DMS79 treated with DMSO at 0.1 percent for 48 hours (cell line): ENCODE measurements at places on chromosomes 13 and 19.

DNA sequence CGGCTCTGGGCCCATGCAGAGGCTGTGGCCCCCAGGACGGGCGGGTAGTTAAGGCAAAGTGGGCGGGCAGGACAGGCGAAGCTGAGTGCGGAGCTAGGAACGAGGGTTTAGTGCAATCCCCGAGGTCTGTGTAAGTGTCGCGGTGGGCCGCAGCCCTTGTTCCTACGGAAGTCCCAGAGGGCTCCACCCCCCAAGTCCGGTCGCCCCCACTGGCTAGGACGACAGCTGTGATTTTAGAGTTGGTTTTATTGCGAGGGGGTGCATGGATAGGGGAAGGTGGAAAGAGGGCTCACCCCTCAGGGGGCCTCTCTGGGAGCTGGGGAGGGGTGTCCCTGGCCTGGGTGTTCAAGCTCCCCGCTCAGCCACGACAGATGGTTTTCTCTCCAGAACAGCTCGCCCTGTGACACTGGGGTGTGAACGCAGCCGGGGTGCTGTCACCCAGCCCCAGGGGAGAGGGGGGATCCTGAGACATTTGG is 21.7 kb downstream of the ZBTB7A start:
- DNase-seq: no peak

GRCh38 chr19:2683430-2684003 is 19.0 kb downstream of the GNG7 start:
- DNase-seq: peak; percentile 10

DNA sequence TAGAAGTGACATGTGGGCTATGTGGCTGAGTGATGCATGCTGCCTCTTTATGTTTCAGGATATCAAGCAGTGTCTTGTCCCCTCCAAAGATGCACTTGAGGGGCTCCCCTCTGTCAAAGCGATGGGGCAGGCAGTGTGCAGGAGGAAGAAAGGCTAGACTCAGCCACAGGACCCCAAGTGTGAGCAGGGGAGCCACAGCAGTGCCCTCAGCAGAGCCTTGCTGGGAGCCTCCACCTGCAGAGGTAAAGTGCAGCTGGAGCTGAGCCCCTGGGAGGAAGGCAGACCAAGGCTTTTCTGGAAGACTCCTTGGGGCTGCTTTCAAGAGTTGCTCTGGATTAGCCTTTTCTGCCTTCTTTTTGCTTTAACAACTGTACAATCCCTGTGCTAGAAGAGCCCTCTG is 247.3 kb downstream of the DLEU7 start:
- no peak for DNase-seq

DNA sequence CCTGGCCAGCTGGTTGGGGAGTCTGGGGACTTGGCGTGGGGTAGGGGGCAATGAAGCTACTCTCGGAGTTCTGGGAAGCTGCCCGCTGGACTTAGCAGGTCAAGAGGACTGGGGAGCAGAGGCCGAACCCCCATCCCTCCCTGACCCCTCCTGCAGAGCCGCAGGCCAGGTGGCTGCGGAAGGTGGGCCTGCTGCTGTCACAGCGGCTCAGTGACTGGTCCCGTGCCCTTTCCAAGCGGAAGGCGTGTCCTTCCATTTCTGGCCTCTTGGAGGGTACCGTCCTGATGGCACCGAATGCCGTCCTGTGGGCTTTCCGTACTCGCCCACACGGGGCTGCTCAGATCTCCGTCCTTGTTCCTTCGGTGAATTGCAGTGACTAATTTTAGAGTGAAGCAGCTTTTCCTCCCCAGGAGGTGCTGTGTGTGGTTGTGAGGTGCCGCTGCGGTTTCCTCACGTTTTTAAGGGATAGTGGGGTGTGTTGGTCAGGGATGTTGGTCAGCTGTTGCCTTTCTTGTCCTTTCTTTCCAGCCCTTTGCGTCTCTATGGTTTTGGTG is 20.8 kb downstream of the DOT1L start:
- no peak for DNase-seq

GRCh38 chr19:16435238-16435917 is 36.4 kb downstream of the EPS15L1 start:
- DNase-seq: no peak

- peak; percentile 94 for DNase-seq
These were observed 76.8 kb downstream of the TUBGCP3 start for GRCh38 chr13:112510987-112511685.

GRCh38 chr19:1279782-1280341 is 4.5 kb downstream of the FAM174C start:
- peak; percentile 48 for DNase-seq

GRCh38 chr19:2246801-2247361 is 2.2 kb upstream of the AMH start:
- no peak for DNase-seq

GRCh38 chr19:547117-547516 is 3.3 kb downstream of the GZMM start:
- no peak for DNase-seq

DNA sequence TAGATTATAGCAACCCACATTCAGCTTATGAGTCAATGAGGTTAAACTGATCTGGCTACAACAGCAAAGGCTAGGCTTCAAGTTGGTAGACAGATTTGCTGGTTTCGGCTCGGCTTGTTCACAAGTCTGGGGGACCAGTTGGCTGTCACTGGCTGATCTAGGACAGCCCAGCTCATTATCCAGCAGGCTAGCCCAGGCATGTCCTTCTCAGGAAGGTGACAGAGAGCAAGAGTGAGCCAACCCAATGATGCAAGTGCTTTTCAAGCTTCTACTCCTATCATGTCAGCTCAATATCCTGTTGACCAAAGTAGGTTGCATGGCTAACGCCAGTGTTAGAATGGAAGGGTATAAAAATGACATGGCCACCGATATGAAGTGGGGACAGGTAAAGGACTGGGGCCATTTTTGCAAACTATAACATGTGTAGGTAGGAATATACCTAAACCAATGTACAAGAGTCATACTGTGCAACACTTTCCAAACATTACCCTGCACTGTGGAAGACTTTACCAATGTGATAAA is 220.9 kb upstream of the SOX21 start:
- no peak for DNase-seq

DNA sequence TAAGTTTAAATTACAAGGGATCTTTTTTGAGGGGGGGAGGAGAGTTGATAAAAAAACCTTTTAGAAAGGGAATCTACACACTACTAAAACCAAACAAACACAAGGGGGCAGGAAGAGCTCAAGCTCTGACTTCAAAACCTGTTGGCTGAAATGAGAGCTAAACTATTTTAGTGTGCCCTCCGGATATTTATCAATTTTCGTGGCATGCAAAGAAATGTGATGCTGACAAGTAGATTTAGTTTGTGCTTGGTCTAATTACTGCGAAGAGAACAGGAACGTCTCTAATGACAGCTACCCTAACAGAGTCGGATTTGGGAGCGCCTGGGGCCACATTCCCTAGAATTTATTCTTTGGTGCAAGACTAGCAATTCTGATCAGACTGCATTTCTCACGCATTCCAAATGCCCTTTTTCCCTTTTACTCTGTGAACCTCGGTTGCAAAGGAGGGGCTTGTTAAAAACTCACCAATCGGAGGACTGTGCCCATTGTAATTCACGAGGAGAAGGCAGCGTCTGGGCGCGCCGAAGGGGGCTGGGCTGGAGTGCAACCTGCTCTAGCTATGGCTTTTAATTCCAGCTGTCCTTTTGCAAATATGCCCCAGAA is 802 bp upstream of the FREM2 start:
- peak; percentile 11 for DNase-seq

GRCh38 chr19:41352279-41352608 is 1.5 kb downstream of the TGFB1 start:
- DNase-seq: no peak

DNA sequence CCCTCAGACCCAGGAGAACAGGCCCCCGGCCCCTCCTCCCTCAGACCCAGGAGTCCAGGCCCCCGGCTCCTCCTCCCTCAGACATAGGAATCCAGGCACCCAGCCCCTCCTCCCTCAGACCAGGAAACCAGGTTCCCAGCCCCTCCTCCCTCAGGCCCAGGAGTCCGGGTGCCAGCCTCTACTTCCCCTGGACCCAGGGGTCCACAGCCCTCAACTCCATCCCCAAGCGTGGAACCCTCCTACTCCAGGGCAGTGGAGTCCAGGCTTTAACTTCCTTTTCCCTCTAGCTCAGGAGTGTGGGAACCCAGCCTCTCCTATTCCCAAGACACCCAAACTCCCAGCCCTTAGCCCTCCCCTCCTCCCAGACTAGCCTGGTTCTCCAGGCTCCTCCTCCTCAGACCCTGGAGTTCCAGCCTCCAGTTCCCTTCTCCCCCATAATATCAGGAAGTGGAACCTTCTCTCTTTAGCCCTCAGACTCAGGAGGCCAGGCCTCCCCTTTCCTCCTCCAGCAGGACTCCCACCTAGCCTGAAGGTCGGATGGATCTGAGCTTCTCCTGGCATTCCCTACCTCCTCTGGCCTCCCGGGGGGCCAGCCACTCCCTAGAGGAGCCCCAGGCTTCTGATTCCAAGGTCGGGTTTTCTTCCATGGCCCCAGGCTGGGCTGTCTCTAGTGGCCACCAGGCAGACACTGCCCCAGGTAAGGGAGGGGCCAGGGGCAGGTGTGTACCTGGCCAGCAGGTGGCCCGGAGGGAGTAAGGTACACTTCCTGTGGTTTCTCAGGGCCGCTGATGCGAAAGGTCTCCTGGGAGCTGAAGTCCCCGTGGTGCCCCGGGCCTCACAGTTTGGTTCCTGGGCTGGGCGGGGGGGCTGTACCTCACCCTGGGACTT is at the start of gene TMC4:
Gene TMC4, minus strand, starts transcription at position 690 of the 888 bp plus-strand sequence. Its CDS starts 43 bp downstream, at position 647.
- peak; percentile 80 for DNase-seq

GRCh38 chr19:46124638-46125115 is at the start of gene IGFL3:
IGFL3 (minus strand) TSS chr19:46124688; CDS start chr19:46124649, 39 bp downstream.
- no peak for DNase-seq

- DNase-seq: no peak
These were observed 382.7 kb downstream of the MYO16 start for GRCh38 chr13:109012115-109012514.

- no peak for DNase-seq
These were observed 38.0 kb downstream of the GAS6 start for GRCh38 chr13:113825841-113826240.

GRCh38 chr13:98484289-98485219 is 92.4 kb downstream of the STK24 start:
- peak; percentile 99 for DNase-seq

DNA sequence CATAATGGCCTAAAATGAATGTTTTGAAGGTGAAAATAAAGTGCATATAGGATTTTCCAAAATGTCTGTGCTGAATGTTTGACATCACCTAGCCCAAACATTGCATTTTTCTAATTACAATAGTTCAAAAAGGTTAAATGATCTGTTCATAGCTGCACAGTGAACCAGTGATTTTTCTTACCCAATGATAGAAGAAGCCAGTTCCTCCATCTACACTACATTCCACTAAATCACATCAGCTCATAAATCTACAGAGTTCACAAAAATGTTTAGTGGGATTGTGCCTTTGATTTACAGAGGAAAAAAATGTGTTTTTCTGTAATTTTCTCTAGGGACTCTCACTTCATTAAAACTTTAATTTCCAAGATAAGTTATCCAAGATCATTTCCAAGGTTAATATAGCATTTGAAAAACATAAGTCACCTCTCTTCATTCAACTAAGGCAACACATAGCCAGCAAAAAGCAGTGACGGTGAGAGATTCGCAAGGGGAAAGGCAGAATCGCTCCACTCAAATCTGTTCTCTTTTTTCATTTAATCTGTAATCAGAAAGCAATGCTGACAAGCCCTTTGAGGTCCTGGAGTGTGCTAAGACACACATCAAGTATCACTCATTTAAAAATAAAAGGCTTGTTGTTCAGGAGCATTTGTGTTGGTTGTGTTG is 194.0 kb downstream of the FGF14 start:
- DNase-seq: no peak
